ENCODE measurements at places on chromosomes 12 and 14.

DNA sequence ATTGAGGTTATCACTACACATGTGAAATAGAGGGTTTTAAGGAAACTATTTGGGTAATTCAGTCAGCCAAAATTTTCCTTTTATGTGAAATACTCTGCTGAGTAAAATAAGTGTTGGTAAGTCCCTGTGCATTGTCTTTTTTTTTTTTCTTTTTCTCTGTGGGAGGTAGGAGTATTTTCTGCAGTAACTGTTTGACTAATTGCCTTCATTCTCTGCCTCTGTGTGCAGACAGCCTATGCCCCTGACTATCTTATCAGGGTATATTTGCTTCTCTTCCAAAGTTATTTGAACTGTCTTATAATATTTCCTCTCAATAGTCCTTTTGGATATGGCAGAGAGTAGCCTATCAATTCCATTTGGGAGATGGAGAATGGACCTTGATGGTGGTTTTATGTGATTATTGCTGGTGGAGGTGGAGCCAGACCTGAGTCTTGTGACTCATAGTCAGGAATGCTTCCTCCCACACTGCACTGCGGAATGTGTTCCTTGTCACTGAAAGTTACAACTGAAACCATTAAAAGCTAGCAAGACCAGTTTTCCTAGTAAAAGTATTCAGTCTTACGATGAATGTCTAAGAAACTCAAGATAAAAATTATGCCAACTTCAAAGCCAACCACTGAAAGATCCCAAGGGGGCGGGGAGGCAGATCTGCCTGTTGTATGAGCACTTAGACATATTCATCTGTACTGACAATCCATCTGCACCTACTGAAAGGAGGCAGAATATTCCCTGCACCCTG lies 40.9 kb upstream of the STXBP6 start:
- peak; percentile 80 for DNase-seq

- no peak for DNase-seq
These were observed 47.3 kb upstream of the TUNAR start for GRCh38 chr14:95829321-95829720.

- no peak for DNase-seq
These were observed 460.3 kb upstream of the LRFN5 start for GRCh38 chr14:41146391-41146790.

- DNase-seq: no peak
These were observed 11.2 kb upstream of the PLD4 start for GRCh38 chr14:104913435-104913834.

DNA sequence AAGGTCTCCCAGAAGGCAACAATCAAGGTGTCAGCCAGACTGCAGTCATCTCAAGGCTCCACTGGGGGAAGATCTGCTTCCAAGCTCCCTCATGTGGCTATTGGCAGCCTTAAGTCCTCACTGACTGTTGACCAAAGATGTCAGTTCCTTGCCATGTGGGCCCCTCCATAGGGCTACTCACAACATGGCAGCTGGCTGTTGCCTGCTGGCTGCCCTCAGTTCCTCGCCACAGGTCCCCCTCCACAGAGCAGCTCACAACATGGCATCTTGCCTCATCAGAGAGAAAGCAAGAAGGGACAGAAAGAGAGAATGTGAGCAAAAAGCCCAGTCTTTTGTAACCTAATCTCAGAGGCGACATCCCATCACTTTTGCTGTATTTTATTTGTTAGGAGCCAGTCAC lies 34.4 kb upstream of the EGLN3 start:
- DNase-seq: no peak

DNA sequence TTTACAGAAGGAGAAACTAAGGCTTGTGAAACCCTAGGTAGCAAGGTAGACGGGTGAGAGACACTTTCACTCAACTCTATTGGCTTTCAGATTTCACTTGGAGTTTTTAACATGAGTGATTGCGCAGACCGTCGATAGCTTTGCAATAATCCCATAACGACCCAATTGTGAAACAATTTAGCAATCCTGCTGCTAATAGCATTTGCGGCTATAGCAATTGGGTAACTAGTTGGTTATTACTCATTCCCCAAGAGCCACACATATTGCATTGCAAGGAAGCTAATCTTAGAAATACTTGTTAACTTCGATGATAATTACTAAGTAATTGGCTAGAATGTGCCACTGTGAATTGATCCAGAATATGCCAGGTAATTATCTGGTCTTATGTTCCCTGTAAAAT lies 159.9 kb upstream of the NOS1 start:
- DNase-seq: no peak

DNA sequence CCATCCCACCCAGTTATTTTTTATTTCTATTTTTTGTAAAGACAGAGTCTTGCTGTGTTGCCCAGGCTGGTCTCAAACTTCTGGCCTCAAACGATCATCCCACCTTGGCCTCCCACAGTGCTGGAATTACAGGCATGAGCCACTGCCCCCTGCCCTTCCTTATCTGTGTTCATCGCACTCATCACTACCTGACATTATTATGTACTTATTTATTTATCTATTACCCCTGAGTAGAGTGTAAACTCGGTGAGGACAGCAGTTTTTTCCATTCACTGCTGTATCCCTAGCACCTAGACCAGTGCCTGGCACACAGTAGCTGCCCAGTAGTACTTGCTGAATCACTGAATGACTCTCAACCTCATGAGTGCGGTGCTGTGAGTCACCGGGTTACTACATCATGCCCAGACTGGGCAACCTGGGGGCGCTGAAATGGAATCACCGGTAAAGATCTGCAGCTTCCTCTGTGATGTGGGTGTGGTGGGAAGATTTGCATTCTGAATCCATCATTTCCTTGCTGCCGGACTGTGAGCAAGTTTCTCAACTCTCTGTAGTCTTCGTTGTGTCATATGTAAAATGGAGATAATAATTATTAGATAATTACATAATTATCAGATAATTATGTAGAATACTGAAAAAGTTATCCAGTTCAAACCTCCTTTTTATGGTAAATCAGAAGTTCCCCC lies 81.9 kb upstream of the USP44 start:
- DNase-seq: peak; percentile 88

- DNase-seq: no peak
These were observed 4.0 kb upstream of the GEMIN2 start for GRCh38 chr14:39109893-39110715.

DNA sequence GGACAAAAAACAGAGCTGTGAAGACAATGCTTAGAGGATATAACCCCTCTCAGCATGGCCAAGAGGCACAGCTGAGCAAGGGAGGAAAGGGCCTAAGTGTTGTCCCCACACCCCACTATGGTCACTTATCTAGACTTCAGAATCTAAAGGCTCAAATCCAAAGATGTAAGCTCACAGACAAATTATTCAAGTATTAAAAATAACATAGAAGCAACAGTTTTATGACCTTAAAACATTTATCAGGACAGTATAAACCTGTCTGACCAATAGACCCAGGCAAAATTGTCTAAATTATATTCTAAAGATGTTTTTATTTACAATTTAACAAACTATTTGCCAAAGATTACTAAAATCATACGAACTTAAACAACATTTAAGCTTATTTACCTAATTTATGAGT lies 28.1 kb upstream of the PRICKLE1 start:
- DNase-seq: peak; percentile 28

- peak; percentile 61 for DNase-seq
These were observed 242.8 kb downstream of the DPF3 start for GRCh38 chr14:72651081-72651480.

DNA sequence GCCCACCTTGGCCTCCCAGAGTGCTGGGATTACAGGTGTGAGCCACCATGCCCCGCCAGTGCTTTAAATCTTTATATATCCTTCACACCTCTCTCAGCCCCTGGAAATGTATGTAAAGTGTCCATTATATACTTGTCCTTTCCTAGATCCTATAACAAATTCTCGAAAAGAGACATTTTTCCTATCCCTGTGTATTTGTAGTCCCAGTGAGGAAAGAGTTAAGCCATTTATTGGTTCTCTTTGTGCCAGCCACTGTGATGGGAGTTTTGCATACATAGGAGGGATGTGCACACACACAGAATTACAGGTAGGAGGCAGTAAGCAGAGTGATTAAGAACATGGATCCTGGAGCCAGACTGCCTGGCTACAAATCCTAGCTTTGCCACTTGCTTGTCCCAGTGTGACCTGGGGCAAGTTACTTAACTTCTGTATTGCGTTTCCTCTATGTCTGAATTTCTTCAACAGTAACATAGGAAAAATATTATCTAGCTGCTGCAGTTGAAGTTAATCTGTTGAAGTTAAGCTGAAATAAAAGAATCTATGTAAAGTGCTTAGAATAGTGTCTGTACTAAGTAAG lies 2.1 kb upstream of the RABGGTA start:
- DNase-seq: no peak

- no peak for DNase-seq
These were observed 12.1 kb downstream of the BMAL2 start for GRCh38 chr12:27344760-27345159.

DNA sequence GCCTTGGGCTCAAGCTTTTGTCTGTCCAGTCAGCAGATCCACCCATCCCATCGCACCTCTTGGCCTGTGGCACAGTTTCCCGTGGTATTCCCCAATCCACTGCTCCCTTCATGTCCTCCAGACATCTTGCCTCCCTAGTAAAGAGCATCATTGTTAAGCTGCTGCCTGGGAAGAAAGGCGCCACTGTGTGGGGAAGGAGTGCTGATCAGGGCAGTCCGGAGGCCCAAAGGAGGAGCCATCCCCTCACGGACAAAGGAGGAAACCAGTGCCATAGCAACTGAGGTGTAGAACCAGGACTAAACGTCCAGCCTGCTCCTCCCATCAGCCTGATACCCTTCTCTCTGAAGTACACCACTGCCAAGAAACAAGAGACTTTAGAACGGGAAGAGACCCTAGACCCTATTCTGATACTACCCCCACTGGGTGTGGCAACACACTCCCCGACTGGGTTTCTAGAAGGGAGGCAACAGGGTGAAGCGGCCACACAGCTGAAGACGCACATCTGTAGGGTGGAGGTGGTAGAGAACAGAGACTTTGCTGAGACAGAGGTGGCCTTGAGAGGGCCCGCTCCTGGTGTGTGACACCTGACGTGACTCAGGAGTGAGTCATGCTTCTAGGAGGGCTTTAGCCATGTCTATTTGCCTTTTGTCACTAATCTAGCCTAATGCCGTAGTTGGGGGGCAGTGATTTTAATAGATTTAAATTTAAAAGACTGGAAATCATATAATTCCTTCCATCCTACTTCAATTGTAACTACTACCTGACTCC lies 185.0 kb downstream of the DPF3 start:
- no peak for DNase-seq

- DNase-seq: no peak
These were observed 477.0 kb downstream of the DPF3 start for GRCh38 chr14:72416892-72417291.

All from astrocyte of the hippocampus (primary cell).